ENCODE measurements at places on chromosomes 3 and 15. TPM values are rescaled to one million over a fixed set of nuclear protein-coding genes. Genes with fewer than 3 reads are reported as not detected.

Gene GPR149
- total RNA-seq: not detected

Gene P2RY14
- total RNA-seq: 0.14 TPM

Gene AQP9
- total RNA-seq: under 0.01 TPM

Gene ATP2B2
- not detected for total RNA-seq

All from placental pericyte (primary cell).